SK-N-DZ (cell line): ENCODE measurements at places on chromosomes 7 and 10.

GRCh38 chr7:85464042-85464651 lies 277.3 kb upstream of the SEMA3D start:
- DNase-seq, result no peak

DNA sequence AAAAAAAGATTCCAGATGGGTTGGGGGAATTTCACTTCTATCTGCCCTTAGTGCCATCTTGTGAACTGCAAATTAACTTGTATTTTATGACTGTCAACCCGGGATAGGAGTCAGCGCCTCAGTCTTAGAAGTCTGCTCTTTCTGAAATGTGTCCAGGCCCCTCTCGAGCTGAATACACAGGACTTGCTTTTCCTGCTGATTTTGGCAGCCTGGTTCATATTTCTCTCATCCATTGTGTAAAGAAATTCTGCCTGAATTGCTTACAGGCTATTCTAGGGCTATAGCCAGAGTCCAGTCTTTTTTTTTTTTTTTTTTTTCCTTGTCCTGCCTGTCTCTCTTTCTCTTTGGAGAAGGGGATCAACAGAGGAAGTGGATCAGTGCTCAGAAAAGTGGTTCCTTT lies 24.6 kb downstream of the GATA3 start:
- DNase-seq, result peak; percentile 15

DNA sequence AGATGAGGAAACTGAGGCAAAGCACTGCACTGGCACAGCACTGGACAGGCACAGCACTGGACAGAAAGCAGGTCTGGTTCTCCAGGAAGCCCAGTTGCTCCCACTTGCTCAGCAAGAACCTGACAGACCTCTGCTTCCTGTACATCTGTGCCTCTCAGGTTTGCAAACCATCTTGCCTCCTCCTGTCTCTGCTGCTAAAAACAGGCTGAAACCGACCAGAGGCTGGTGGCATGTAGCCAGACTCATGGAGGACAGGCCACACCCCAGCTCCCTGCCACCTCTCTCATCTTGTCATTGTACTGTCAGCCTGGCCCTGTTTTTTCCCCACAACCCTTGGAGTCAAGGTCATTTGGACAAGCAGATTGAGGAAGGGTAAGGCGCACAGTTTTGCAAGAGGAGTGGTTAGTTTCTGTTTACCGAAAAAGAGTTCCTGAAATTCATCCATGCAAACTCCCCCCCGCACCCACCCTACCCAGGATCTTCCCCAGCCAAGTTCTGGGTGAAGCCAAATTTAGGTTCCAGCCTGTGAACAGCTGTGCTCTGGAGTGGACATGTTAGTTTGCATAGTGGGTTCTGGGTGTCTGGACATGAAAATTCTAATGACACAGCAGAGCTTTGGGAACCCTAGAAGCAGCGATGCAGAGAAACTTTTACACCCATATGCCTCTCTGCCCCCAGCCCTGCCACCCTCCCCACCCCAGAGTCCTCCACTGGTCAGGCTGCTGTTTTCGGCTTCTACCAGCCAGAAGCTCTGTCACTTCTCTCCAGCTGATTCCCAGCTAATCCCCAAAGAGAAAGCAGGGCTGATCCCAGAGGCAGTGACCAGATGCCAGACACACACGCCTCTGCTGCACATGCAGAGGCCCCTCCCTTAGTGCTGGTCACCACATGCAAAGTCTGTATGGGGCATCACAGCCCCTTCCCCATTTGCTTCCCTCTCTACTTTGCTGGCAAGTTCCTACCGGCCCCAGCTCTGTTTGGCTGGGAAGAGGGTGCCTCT lies 8.5 kb upstream of the C10orf105 start:
- no peak for DNase-seq

- no peak for DNase-seq
Measured at GRCh38 chr7:29091715-29092114, 54.6 kb downstream of the CPVL start.

- DNase-seq, result no peak
Measured at GRCh38 chr7:69935107-69935506, 336.8 kb downstream of the AUTS2 start.

DNA sequence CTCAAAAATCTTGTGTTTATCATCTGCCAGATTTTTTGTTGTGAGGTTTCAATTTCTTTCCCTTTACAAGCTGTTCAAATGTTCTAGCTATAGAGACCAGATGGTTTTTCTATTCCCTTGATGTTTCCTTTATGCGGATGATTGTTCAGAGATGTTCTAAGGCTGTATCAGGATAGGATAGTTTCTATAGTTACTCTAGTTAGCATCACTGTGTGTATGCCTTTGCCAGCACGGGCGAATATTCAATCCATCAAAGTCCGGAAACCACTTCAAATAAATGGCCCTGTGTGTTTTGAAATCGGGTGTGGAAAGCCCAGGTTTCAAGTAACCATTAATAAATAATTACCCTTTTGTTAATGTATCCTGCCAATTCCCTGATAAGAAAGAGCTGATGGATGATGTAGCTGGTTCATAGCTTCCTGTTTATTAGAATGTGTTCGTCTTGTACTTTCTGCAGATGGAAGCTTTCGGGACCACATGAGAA lies 149.8 kb upstream of the PRKCQ start:
- DNase-seq, result no peak

GRCh38 chr7:141275350-141275749 lies 201.5 kb downstream of the TMEM178B start:
- no peak for DNase-seq

DNA sequence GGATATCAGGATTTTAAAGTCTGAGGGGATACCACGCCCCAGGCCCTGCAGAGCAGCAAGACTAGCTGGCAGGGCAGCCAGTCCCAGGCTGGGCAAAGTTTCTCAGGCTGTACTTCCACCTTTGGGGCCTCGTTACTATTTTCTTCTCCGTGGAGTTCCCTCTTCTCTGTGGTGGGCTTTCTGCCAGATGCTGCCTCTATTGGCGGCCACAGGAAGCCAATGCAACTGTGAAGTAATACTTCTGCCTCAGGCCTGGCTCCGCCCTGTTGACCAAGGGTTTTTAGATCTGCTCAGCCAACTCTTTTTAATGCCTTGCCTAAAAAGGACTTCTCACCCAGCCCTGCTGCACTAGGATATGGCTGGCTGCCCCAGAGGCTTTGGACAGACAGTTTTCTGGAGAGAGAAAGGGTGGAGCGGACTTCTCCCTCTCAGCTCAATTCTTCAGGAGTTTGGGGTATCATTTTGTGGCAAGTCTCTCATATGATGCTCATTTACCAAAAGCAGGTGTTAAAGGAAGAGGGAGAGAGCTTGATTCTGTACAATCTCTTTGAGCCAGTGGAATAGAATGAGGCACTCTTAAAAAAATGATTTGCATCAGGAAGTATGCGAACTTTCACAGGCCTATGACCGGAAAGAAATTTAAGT lies 67.4 kb downstream of the HHEX start:
- DNase-seq, result no peak

DNA sequence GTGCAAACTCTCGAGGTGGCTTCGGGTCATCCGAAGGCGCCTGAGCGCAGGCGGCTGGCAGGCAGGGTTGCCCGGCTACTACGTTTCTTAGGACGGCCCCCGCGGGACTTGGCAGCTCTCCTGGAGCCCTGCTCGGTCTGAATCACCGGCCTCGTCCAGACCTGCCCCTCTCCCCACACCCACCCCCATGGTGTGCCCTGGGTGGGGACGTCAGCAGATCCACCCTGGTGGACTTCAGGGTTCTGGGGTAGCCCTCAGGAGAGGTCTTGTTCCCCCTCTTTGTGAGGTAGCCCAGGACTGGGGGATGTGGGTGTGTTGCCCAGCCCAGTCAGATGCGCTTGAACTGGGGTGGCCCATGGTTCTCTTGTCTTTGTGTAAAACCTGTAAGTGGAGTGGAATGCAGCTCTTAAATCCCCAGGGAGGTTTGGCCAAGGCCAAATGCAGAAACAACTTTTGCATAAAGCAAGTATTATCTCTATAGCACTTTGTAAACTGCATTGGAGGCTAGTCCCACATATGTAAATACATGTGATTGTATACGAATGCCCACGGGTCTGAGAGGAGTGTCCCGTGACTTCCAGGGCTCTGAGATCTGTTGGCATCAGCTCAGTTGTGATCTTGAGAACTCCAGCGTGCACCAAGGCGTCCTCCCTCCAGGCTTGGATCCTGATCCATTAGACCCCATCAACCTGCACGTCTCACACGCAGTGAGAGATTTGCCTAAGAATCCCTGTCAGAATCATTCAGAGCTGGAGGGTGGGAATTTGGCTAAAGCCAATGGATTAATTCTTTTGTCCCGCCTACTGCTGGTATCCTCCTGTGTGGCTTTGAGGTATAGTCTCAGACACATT lies 1.8 kb downstream of the PFKFB3 start:
- DNase-seq, result no peak

DNA sequence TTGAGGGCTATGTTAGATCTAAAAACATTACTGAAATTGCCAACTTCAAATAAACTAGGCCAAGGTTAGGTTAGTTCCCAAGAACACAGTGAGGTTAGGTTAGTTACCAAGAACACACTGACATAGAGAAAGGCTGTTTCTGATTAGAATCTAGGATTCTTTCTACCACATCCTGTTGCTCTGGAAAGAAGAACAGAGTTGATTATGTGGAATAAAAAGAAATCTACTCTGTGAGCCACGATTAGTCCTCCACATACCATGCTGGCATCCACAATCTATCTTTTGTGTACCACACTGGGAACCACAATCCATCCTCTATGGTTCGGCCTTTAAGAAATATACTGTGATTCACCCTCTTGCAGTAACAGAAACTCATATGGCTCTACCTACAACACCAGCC lies 91.4 kb downstream of the LRRTM3 start:
- DNase-seq, result no peak

DNA sequence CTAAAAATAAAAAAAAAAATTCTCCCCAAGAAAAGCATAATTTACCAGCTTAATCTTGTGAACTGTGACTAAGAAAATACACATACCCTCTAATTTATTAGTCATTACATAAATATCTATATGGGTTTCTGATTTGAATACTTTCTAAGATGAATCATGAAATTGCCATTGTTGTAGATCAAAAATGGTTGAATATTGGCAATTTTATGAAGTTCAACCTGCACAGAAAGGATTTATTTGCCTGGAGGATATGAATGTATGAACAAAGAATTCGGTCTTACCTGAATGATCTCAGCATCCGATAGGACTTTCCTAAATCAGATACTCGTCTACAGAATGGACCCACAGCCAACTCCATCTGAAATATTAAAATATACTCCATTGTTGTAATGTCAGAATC lies 61.5 kb downstream of the HBP1 start:
- DNase-seq, result no peak

- DNase-seq, result no peak
Measured at GRCh38 chr7:77800158-77800557, 1.6 kb downstream of the PHTF2 start.

DNA sequence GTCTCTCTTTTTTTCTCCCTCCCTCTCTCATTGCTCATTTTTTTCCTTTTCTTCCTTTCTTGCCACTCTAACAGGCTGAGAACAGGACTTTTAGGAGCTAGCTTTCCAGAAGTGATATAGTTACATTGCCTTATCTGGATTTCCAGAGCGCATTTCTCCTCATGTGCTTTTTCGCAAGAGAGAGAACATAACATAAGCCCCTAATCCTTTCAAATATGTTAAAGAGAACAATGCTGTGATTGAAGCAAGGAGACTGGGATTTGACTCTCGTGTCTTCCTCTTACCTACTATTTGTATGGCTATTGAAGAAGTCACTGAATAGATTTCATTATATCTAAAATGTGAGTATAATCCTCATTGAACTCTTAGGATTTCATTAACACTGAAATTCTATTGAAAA lies 101.2 kb upstream of the PRPS1L1 start:
- DNase-seq, result no peak

GRCh38 chr10:71014021-71014805 lies 125.8 kb upstream of the PCBD1 start:
- DNase-seq, result no peak

DNA sequence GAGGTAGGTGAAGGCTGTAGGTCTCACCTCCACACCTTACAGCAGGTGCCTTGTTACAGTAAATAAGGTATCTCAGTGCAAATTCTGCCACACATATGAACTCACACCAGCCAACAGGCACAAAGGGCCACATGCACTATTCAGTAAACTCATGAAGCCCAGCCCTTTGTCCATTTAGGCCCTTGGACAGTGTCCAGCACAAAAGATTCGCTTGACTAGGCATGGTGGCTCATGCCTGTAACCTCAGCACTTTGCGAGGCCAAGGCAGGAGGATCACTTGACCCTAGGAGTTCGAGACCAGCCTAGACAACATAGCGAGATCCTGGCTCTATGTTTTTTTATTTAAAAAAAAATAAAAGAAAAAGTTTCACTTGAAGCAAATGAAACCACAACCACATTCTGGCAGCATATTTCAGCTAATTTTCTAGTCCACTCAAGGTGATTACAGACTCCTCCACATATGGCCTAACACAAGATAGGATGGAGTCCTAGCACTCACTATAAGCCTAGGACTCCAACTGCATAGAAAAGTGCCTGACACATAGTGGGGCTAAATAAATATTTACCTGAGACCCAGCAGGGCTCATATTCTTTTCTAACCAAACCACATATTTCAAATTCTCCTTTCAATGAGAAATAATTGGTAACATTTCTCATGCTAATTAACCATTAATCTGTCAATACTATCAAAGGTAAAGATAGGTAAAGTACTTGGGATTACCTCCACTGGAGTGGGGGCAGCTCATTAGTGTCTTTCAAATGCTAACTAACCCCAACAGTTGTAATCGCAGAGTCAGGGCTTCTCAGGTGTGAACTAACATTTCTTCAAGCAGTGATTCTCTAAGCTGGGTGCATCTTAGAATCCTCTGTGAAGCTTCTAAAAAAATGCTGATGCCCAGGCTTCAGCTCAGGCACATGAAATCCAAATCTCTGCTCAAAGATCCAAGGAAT lies 4.5 kb upstream of the ANKRD1 start:
- DNase-seq, result no peak

- DNase-seq, result no peak
Measured at GRCh38 chr7:12069757-12070156, 141.3 kb upstream of the TMEM106B start.

DNA sequence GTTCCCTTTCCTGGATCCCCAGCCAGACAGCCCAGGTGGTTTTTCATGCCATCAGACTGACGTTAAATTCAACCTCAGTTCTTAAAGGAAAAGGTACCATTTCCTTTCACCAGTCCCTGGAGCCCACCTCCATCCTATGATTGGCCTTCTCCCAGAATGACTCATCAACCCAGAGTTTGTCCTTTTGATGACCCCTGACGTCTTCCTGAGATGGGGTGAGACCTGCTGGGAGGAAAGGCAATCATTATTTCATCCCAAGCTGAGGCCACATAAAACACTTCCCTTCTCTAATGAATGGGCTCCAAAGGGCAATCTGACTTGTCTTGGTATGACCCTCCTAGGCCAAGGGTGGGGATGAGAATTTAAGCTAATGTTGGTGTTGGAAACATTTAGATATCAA lies 750.7 kb downstream of the SUGCT start:
- no peak for DNase-seq

- DNase-seq, result no peak
Measured at GRCh38 chr7:95485391-95486123, at the start of gene ASB4. TSS of gene ASB4 (plus strand) at chr7:95485943. CDS start at chr7:95485972, 29 bp downstream.
